ENCODE measurements at places on chromosomes 2 and 18.

DNA sequence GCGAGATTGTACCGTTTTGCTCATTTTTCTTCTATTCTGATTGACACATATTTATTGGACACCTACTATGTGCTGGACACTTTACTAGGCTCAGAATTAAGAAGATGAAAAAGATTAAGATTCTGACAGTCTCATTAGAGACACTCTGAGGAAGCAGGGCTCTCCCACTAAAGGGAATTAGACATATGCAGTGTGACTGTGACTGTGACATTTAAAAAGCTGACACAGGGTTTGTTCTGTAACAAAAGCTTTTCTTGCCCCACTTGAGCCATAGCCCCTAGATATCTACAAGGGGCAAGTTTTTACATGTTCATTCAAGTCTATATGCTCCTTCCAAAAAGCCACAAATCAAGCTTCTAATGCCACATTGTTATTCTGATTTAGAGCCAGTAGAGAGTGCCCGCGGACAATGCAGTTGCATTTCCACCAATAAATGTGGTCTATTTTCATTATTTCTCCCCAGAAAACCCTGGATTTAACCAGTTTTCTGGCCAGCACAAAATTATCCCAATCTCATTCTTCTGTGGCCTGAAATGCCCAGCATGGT, 9.8 kb downstream of the ARHGAP25 start:
- no peak for DNase-seq

DNA sequence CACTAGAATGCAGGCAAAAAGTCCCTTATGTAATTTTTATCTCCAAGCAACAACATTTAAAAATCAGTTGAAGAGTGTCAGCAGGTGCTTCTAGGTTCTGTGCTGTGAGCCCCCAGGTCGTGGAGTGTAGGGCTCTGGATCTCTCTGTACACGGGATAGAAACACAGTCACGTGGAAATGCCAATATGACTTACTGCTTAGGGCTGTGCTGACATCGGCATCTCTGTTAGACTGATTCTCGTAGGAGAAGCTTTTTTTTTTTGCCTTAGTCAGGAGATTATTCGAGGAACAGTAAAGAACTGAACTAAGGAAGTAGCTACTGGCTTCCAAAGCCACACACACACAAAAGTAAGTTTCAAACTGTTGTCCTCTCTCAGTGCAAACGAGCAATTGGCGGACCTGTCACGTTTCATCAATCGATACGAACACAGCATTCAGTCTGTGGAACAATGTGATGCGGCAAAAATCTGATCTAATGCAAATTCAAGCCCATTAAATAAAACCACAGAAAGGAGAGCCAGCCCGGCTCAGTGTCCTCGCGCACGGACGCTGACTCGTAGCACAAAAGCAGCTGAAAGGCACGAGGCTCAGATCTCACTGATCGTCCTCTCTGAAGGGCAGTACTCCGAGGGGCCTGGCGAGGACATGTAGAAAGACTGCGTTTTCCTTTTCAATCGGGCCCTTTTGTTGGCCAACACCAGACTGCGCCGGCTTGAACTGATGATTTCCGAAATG, 41.5 kb downstream of the PRELID3A start:
- no peak for DNase-seq

DNA sequence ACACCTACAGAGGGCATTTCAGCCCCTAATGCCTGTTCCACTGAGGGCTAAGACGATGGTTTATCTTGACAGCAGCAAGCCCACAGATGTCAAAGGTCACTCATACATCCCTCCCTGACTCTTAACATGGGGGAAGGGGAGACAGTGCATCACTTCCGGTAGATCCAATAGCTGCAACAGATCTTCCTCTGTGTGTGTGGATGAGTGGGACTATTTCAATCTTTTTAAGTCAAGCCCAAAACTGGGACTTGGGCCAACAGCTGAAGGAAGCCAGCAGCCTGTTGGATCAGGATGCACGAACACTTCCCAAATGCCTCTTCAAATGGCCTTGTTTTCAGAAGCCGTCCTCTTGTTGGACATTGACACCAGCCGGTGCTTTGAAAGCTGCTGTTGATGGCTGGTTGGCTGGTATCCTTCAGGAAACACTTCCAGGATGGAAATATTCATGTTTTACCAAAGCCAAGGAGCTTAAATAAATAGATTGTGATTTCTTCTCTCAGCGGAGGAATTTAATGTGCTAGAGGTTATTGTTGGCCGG, 59.2 kb downstream of the IL1R2 start:
- DNase-seq: no peak

- no peak for DNase-seq
Observed at GRCh38 chr2:36370281-36370680, 14.7 kb downstream of the CRIM1 start.

GRCh38 chr2:141534666-141535362, 596.0 kb downstream of the LRP1B start:
- no peak for DNase-seq

GRCh38 chr2:60097298-60097697, 456.2 kb downstream of the BCL11A start:
- DNase-seq: no peak

GRCh38 chr2:83186105-83186760, 1272.8 kb downstream of the SUCLG1 start:
- no peak for DNase-seq

GRCh38 chr2:239574434-239575156, 173.8 kb upstream of the HDAC4 start:
- DNase-seq: no peak

GRCh38 chr2:2764001-2764355, 432.9 kb upstream of the MYT1L start:
- DNase-seq: no peak

GRCh38 chr2:985317-985898, 34.8 kb downstream of the SNTG2 start:
- no peak for DNase-seq
